ENCODE measurements at places on chromosomes 1 and 21. TPM values are rescaled to one million over a fixed set of nuclear protein-coding genes. Genes with fewer than 3 reads are reported as not detected.

The RPE65 gene
- not detected for total RNA-seq

The FMO3 gene
- 1.7 TPM for total RNA-seq

GRCh38 chr1:203673550-203674411 lies 47.1 kb downstream of the ATP2B4 start:
- H3K36me3 ChIP-seq = no peaks in the 10 kb centered on the region
- no peak for DNase-seq
- no peaks in the 10 kb centered on the region for H3K27me3 ChIP-seq
- H3K4me3 ChIP-seq = no peak overlapping the region
- peaks cover 4% of the 10 kb centered on the region for H3K4me1 ChIP-seq

- no peaks in the 10 kb centered on the region for H3K27me3 ChIP-seq
- H3K4me1 ChIP-seq = no peaks in the 10 kb centered on the region
- H3K4me3 ChIP-seq = no peak overlapping the region
- DNase-seq = no peak
These were observed 299.9 kb upstream of the PLD5 start for GRCh38 chr1:242824435-242824834.

The RBM11 gene
- 0.37 TPM for total RNA-seq

GRCh38 chr1:33306653-33307493 lies 14.0 kb downstream of the A3GALT2 start:
- no peaks in the 10 kb centered on the region for H3K36me3 ChIP-seq
- DNase-seq = no peak
- H3K27ac ChIP-seq = no peak overlapping the region
- no peak overlapping the region for H3K4me3 ChIP-seq
- no peaks in the 10 kb centered on the region for H3K27me3 ChIP-seq

DNA sequence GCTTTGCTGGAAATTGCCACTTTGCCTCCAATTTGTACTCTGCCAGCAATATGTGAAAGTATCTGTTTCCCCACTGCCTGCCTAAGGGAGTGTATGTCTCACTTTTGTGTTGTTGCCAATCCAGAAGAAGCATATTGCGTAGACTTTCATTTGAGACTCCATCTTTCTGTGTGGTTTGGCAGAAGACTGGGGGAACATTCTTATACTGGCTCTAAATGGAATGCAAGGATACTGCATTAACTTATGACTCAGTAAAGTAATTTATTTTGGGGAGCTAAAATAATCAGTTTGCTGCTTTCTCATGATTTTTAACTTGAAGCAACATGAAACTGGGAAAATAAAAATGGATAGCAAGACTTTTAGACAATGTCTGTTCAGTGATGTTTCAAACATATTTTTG lies 107.7 kb upstream of the TMPRSS2 start:
- H3K4me1 ChIP-seq = no peaks in the 10 kb centered on the region
- no peaks in the 10 kb centered on the region for H3K27me3 ChIP-seq
- H3K36me3 ChIP-seq = no peaks in the 10 kb centered on the region
- H3K27ac ChIP-seq = peak overlapping the region; percentile 28
- no peak for DNase-seq

GRCh38 chr1:21901473-21901847 lies 35.6 kb downstream of the HSPG2 start:
- H3K4me1 ChIP-seq = peaks cover 9% of the 10 kb centered on the region
- no peak overlapping the region for H3K27ac ChIP-seq
- no peaks in the 10 kb centered on the region for H3K27me3 ChIP-seq
- H3K4me3 ChIP-seq = no peak overlapping the region
- DNase-seq = no peak

The TPTE gene
- not detected for total RNA-seq

GRCh38 chr1:10538646-10539355 lies 64.1 kb downstream of the PEX14 start:
- no peaks in the 10 kb centered on the region for H3K27me3 ChIP-seq
- H3K4me3 ChIP-seq = no peak overlapping the region
- no peaks in the 10 kb centered on the region for H3K4me1 ChIP-seq
- no peak overlapping the region for H3K27ac ChIP-seq
- H3K36me3 ChIP-seq = no peaks in the 10 kb centered on the region

DNA sequence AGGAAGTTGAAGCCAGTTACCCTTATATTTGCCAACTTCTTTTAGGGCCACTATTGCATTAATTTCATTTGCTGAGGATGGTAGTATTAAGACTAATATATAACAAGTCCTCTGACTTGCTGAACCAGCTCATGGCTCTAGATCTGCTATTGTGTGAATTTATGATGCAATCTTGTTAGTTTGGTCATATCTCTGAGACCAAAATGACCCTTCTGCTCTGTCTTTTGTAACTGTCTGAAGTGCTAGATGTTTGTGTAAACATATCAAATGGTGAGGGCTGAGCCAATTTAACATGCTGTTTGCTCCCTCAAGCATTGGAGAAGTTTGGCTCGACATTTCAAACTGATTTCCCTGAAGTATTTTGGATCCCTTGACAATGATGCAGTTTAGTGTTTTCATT lies 106.9 kb upstream of the PTGFR start:
- no peak overlapping the region for H3K27ac ChIP-seq
- H3K27me3 ChIP-seq = no peaks in the 10 kb centered on the region
- no peaks in the 10 kb centered on the region for H3K36me3 ChIP-seq

GRCh38 chr1:105427543-105427942 lies 1628.9 kb upstream of the PRMT6 start:
- no peaks in the 10 kb centered on the region for H3K4me1 ChIP-seq
- no peak overlapping the region for H3K4me3 ChIP-seq
- H3K27me3 ChIP-seq = no peaks in the 10 kb centered on the region
- H3K27ac ChIP-seq = no peak overlapping the region

GRCh38 chr1:210372931-210373627 lies 44.4 kb downstream of the HHAT start:
- no peaks in the 10 kb centered on the region for H3K27me3 ChIP-seq
- no peak overlapping the region for H3K27ac ChIP-seq
- H3K36me3 ChIP-seq = no peaks in the 10 kb centered on the region
- H3K4me1 ChIP-seq = peaks cover 3% of the 10 kb centered on the region
- no peak for DNase-seq

The MIXL1 gene
- not detected for total RNA-seq

DNA sequence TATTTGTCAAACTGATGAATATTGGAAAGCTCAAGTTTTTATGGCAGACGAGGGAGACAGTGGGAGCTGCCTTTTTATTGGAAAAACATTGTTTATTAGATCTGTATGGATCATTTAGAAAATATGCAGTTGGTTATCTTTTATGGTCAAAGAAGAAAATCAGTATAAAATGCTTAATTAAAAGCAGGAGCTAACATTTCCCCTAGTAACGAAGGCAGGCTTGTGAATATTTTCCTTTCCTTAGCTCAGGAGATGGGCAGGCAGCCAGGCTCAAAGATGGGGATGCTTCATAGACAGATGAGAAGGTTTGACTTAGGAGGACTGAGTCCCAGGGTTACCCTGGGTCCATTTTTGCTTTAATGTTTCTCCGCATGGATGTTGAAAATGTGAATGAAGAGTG lies 26.0 kb downstream of the ROR1 start:
- H3K4me3 ChIP-seq = no peak overlapping the region
- DNase-seq = no peak
- no peak overlapping the region for H3K27ac ChIP-seq
- H3K4me1 ChIP-seq = no peaks in the 10 kb centered on the region

DNA sequence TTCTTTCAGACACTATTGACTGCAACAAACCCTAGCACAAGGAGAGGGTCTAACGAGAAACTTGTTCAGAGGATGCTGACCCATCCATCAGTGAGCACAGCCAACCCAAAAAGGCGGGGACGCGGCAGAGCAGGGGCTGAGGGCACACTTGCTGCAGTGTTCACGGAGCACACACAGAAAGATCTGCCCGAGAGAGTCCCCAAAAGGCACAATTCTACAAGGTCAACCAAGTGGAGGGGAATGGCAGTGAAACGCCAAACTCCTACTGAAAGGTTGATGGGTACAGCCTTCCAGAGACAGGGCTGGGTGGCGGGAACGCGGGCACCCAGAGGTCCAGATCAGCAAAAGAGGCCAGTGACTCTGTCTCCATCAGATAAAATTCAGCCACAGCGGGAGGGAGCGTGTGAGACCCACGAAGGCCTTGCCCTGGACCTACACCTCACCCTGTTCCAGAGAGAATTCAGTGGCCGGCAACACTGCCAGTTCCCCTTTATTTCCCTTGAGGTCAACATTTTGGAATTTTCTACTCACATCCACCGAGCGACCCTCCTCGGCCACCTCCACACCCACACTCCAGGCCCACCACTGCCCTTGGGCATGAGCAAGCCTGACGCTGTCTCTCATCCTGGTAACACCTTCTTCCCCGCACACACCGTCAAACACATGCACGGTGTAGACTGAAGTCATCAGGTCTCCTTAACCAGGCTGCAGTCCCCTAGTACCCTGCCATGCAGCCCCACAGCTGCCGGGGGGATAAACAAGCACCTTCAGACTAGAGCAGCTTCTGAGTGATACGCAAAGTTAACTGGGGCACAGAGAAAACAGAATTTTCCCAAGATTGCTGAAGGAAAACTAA lies 5.5 kb downstream of the GNG4 start:
- H3K4me3 ChIP-seq = no peak overlapping the region
- no peak overlapping the region for H3K27ac ChIP-seq
- H3K4me1 ChIP-seq = peaks cover 6% of the 10 kb centered on the region
- DNase-seq = no peak

The GUCA2B gene
- not detected for total RNA-seq

GRCh38 chr1:235806123-235806522 lies 60.6 kb downstream of the LYST start:
- no peak for DNase-seq
- no peak overlapping the region for H3K27ac ChIP-seq
- no peak overlapping the region for H3K4me3 ChIP-seq
- H3K27me3 ChIP-seq = no peaks in the 10 kb centered on the region
- no peaks in the 10 kb centered on the region for H3K4me1 ChIP-seq

GRCh38 chr1:7842517-7842916 lies 10.3 kb downstream of the UTS2 start:
- H3K36me3 ChIP-seq = peaks cover 79% of the 10 kb centered on the region
- DNase-seq = no peak
- H3K27me3 ChIP-seq = no peaks in the 10 kb centered on the region
- no peak overlapping the region for H3K27ac ChIP-seq
- H3K4me3 ChIP-seq = no peak overlapping the region
